NCI-H446 (cell line): ENCODE measurements at places on chromosomes 12 and 14.

GRCh38 chr12:119156401-119157044 lies 22.2 kb upstream of the HSPB8 start:
- no peak for DNase-seq

DNA sequence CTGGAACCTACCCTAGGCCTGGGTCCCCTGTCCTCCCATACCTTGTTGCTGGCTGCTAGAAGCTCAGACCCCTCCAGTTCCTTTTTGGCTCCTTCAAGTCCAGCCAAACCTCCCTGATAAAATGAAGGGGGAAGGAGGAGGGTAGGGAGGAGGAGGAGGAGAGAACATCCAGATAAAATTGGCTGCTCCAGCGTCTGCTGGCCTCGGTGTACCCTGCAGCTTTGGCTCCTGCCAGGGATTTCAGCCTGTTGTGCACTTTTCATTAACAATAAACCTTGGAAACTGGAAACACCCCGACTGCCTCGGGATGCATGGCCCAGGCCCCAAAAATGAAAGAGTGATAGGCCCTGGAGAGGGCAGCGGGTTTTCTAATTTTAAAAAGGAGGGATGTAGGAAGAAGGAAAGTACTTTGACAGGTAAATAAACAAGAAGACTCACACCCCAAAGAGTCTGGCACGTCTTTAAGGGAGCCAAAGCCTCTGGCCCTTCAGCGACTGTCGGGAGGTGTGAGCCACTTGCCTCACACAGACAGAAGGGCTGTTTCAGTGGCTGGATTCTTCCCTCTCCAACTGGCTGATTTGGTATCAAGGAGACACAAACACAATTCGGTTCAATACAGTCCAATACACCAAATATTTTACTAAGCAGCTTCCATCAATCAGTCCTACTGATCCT lies 49.8 kb downstream of the NUAK1 start:
- no peak for DNase-seq

DNA sequence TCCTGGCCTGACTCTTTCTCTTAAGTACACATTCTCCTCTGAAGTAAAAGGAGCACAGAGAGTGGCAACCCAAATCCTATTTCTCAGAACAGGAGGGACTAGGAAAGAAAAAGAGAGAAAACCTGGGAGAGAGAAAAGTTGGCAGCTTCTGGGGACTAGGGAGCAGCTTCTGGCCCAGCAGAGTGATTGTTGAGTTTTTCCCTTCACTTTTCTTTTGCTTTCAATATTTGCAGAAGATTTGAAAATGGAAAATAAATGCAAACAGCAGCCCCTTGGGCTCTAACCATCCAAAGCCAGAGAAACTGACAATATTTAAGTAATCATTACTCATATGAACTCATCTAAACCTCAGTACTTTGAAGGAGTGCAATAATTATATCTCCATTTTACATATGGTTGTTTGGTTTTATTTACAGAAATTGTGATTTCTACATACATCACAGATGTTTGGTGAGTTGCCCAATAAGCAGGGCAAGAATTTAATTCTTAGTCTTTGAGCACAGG lies 28.8 kb upstream of the IGF1 start:
- no peak for DNase-seq

- no peak for DNase-seq
These were observed 47.3 kb downstream of the CORO1C start for GRCh38 chr12:108683906-108684556.

DNA sequence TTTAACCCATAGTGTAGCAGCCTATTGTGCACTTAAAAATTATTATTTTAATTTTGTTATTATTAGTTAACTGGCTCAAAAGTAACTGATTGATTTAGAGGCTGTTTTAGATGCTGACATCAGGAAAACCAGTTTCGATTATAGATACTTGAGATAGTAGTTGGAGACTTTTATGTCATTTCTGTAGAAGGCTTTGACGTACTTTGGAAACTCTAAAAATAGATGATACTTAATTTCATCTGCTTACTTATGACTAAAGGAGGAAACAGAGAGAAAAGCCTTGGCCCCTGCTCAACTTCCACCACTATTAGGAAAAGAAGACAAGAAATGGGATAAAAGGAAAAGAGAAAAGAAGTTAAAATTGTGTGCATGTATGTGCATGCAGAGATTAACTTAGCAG lies 219.3 kb upstream of the HMGA2 start:
- no peak for DNase-seq

DNA sequence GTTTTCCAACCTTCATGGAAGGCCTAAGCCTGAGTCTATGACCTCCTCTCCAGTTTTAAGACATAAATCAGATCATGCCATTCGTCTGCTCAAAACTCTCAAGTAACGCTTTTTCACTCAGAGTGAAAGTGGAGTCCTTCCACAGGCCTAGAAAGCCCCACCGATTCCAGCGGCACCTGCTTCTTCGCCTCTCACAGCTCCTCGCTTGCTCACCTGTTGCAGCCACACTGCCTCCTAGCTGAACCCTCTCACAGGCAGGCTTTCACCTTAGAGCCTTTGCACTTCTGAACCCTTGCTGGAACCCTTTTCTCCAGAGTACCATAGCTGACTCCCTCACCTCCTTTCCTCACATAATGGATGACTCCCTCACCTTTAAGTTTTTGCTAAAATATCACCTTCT lies 301.1 kb downstream of the ZFP36L1 start:
- DNase-seq: no peak

GRCh38 chr14:76698191-76698590 lies 63.1 kb upstream of the VASH1 start:
- DNase-seq: no peak

DNA sequence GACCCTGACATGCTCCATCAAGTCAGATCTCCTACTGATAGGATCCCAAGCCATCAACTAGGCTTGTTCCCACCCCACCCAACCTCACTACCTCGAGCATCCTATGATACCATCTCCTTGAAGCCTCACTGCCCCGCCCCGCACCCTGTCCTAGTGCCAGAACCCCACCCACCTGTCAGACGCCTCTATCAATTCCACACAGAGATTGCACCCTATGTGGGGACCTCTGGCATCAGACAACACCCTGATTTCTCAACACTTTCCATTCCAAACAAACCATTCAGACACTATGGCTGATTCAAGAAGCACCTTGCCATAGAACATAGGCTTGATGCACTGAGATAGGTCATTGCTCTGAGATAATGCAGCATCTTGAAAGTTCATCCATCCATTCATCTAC lies 3.1 kb upstream of the GLTP start:
- no peak for DNase-seq

GRCh38 chr12:52280319-52280795 lies 5.9 kb downstream of the KRT86 start:
- DNase-seq: no peak

- no peak for DNase-seq
These were observed 39.8 kb downstream of the TMTC3 start for GRCh38 chr12:88181881-88182280.

- no peak for DNase-seq
These were observed 5.6 kb upstream of the MYL6B start for GRCh38 chr12:56146492-56147460.

DNA sequence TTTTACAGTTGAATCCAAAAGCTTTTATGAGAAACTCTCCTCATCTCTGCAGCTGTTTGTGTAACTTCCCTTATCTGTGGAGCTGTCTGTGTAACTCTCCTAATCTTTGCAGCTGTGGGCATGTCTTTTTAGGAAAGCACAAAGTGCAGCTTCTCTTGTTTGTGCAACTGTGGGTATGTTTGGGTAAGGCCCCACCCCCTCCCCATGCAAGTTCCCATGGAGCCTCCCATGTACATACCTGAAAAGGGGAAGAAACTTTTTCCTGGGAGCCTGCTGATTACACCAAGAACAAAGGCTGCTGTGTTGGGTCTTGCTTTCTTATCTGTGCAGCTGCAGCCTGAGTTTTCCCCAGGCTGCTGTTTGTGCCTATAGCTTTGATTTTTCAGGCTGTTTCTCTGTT lies 42.7 kb upstream of the CDKN3 start:
- DNase-seq: no peak

DNA sequence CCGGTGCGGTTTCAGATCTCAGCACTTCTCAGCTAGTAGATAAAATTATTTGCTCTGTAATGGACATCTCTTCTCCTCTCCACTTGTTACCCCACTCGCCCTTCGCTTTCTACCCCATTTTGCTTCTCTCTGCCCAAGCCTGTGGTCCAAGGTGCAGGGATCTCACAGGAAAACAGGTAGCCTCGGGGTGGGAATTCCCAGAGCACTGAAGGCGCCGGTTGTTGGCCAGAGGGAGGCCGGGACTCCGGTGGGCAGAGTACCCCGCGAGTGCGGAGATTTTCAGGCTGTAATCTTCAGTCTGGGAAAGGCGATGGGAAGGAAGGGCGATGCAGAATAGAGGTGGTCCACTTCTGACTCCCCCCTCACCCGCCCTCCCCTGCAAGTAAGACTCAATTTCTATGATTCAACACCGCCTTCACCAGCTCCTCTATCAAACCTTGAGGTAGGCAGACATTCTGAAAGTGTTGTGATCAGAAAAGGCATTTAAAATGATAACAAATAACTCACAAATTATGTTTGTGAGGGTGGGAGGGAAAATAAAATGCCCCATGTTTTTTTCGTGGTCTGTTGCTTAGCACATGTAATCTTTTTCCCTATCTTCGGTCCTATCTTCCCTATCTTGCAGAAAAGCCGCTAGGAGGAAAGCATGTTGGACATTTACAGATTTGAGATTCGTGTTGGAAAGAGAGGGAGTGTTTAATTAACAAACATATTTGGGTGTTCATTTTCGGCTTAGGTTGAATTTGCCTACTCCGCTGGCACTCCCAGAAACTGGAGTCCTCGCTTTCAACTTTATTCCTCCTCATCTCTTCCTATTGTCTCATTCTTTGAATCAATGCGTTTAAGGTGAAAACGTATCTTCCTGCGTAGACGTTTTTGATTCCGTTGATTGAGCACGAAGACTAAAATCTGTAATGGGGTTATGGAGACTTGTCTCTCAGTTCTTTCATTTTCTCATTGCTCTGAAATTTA lies 8.5 kb downstream of the FOXG1 start:
- DNase-seq: peak; percentile 43

DNA sequence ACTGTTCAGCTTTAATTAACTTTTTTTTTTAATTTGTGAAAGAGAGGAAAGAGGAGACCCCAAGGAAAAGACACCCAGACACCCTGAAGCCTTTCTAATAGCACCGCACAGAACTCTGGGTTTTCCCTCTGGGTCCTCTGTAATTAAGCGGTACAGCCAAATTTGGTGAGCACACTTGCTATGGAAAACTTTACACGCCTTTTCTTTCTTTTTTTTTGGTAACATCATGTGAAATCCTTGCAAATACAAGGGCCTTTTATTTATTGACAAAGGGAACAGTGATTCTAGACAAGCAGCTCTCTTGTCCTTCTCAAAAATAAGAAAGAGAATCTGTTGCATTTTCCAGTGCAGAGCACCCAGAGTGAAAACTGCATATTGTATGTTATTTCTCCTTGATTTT lies 44.4 kb upstream of the CPM start:
- DNase-seq: no peak

DNA sequence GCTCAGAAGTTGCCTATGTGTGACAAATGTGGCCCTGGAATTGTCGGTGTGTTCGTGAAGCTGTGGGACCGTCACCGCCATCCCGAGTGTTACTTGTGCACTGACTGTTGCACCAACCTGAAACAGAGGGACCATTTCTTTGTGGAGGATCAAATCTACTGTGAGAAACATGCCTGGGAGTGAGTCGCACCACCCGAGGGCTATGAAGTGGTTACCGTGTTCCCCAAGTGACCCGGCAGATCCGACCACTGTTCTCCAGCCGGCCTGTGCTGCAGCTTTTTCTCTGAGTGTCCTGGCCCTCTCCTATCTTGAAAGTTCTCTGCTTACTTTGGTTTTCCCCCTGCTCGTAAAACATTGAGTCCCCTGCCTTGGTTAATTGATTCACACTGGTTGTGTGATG lies 65.3 kb downstream of the VCPKMT start:
- no peak for DNase-seq

DNA sequence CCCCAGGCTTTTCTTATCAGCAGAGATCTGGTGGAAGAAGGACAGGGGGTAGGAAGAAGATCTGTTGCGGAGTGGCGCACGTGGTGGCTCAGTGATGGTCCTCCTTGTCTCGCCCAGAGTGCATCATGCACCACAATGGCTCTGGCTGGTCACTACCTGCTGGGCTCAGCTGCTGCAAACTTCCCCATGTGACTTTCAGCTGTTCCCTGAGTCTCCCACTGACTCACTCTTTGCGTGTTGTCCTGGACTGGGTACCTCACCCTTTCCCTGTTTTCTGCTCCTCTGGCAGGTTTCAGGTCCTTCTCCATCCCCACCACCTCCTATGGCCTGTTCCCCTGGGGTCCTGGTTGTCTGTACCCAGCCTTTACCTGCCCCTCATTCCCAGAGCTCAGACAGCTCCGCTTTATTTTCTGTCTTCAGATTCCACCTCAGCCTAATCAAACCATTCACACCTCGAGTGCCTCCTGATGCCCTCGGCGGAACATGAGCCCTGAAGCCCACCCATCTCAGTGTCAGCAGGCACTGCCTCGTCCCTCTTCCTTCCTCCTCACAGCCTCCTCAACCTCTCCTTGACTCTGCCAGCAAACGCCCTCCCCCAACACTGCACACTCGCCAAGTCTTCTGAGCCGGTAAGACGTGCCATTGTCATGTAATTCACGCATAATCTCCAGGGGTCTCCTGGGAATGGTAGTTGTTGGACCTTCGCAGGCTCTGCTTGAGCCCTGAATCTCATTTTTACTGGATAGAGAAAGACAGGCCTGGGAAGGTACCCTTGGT lies 1.8 kb downstream of the C1R start:
- no peak for DNase-seq

GRCh38 chr12:50567926-50568325 lies 63.1 kb downstream of the DIP2B start:
- no peak for DNase-seq

GRCh38 chr12:50039151-50039835 lies 14.0 kb upstream of the RACGAP1 start:
- peak; percentile 49 for DNase-seq

DNA sequence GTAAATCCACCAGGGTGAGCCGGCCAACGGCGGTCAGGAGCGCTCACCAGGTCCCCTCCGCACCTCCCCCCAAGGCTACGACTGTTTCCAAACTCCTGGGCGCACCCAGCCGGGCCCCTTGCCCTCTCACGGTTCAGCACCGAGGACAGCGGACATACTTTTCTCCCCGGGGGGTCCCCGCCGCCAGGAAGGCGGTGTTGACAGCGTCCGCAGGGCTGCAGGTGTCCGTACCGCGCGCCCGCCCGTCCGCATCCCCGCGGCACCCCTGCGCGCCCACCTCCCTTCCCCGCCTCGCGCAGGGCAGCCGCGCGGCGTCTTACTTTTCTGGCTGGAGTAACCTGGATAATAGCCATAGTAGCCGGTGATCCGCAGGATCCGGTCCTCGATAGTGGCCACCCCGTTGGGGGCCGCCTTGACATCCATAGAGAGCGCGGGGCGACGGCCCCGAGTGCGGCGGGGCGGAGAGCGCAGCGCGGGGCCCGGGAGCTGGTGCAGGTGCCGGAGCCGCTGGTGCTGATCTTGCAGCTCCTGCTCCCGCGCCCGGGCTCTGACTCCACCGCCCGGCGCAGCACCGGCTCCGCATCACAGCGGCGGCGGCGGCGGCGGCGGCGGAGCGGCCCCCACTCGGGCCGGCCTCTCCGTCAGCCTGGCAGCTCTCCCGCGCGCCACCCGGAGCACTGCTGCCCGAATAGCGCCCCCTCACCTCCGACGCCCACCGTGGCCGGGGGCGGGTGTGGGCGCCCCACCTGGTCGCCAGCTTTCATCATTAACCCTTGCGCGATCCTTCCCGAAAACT lies at the start of gene SLC35F4:
SLC35F4 (minus strand) TSS at position 690 of the 796 bp plus-strand sequence.
- no peak for DNase-seq
